ENCODE measurements at places on chromosomes 12 and 14.

DNA sequence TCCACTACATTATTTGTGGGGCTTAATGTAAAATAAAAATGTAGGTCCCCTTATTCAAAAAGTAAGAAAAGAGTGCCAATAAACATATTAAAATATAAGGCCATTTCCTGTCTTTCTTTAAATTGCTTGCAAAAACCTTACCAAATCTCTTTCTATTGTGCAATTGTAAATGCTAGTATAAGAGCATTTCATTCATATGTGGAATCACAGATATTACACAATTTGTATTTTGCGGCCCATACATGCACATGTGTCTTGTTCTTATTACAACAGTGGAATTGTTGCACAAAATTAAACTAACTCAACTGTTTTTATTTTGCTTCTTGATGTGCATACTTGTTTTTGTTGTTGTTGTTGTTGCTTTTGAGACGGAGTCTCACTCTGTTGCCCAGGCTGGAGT lies 20.1 kb upstream of the CRADD start:
- peak; percentile 41 for DNase-seq

DNA sequence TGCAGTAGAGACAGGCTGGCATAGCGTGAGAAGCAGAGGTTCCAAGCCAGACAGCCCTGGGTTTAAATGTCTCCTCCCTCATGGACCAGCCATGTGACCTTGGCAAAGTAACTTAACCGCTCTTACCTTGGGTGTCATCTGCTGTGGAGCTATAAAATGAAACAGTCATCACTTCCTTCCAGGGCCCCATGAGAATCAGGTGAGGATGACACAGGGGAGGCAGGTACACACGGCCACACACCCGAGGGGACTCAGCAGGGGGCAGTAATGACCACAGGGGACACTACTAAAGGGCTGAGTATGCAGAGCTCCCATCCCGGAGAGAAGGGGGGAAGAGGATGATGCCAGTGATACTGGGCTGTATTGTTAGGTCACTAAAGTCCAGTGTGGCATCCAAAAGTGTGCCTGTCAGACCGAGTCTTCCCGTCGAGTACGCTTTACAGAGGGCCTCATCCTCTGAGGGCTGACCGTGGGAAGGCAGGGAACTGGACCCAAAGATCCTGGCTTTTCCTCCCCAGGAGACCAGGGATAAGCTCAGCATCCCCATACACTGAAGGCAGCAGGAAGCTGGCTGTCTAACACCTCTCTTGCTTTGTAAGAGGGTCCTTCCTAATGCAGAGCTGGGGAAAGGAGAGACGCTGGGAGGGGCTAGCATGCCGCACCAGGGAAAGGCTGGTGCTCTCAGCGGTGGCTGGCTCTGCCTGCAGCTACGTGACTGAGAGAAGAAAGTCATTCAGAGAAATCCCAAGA lies 94.2 kb downstream of the SINHCAF start:
- no peak for DNase-seq

- DNase-seq, result no peak
Observed at GRCh38 chr14:99822800-99823455, 29.7 kb downstream of the EML1 start.

DNA sequence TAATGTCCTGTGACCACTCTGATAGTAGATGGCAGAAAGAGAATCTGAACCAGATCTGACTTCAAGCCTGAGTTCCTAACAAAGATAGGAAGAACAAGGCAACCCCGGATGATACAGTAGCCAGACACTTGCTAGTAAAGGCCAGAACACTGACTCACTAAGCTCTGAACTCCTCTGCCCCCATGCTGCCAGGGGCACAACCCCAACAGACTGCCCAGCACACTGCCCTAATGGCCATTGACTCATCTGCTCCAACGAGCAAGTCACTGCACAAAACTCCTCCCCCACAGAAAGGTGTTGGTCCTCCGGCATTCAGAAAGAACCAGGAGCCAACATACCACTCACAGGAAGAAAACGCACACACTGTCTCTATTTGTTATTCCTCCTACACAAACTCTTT lies 179.6 kb upstream of the NUDT4 start:
- peak; percentile 53 for DNase-seq

GRCh38 chr12:105194947-105195346 lies 41.0 kb downstream of the APPL2 start:
- no peak for DNase-seq

GRCh38 chr12:130634866-130635265 lies 81.2 kb downstream of the RIMBP2 start:
- DNase-seq, result no peak

DNA sequence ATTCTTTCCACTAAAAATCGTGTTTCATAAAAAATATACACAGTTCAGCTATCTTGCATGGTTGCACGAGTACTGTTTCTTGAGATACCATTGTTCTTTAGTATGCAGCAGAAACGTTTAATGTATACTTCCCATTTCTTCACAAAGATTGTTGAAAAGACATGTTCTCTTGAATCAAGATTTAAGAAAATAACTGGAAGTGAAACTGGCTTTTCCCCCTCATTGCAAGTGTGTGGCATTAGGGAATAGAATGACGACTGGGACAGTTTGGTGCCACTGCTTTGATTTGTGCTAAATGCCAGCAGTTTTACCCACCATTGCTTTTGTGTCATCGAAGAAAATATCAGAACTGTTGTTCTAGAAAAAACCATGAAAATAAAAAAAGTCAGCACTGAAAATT lies 20.3 kb upstream of the DHRS2 start:
- DNase-seq, result no peak

DNA sequence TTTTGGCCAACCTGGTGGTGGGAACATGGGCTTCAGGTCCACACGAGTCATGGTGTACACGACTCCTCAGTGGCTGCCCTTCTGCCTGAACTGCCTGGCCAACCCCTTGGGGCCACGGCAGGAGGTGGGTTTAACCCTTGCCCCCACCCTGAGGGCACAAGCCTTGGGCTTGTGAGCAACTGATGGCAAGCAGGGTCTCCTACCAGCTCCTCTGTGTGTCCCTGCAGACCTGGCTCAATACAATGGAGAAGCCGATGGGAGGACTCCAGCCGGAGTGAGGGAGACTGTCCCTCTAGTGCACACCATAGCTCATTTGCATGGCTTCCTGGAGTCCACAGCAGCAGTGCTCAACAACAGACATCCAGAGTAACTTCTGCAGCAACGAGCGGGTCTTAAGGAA lies 28.0 kb downstream of the JAG2 start:
- no peak for DNase-seq

DNA sequence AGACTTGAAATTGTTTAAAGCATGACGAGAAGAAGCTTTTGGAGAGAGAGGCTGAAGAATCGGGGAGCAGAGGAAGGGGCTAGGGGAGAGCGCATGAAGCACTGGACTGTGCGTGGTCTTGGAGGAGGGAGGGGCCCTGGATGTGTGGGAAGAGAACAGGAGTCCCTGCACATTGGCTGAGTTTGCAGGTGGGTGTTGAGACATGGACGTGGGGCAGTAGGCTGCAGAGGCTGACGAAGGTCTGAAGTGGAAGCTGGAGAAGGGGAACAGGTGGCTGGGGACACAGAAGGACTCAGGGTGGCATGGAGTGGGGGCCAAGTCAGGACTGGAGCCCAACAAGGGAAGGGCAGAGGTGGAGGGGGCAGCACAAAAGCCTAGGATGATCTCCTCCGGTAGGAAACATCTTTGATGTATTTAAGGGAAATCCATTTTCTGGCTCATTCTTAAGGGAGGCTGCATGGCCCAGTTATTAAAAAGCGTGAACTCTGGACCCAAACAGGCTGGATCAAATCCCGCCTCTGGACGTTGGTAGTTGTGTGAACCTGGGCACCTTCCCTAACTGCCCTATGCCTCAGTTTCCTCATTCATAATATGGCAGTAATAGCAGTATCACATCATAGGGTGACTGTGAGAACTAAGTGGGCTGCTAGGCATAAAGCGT lies 29.0 kb downstream of the ADGRD1 start:
- no peak for DNase-seq

Data from epithelial cell of esophagus (primary cell).